NCI-H526 (cell line): ENCODE measurements at places on chromosomes 3 and 15.

GRCh38 chr15:39804026-39804425 is 21.4 kb upstream of the FSIP1 start:
- DNase-seq = no peak

DNA sequence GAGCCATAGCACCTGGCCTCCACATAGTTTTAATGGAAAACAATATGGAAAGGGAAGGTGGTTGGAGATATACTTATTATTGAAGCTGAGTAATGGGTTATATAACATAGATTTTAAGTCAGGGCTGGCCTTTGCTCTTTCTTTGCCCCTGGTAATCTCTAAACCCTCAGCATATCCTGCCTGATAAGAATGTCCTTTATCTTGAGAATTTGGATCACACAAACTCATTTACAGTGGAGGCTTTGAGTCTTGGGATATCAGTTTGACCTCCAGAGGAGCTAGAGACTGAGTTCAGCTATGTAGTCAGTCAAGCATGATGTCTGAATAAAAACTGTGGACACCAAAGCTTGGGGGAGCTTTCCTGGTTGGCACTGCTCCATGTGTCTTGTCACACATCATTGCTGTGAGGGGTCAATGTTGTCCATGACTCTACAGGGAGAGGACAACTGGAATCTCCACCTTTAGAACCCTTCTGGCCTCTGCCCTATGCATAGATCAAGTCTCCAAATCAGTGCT is 9.0 kb upstream of the C3orf33 start:
- DNase-seq = no peak

GRCh38 chr15:77183066-77183465 is 112.2 kb upstream of the TSPAN3 start:
- peak; percentile 71 for DNase-seq

GRCh38 chr3:180747805-180748361 is 68.6 kb upstream of the CCDC39 start:
- no peak for DNase-seq

GRCh38 chr3:60839246-60839645 is 412.0 kb downstream of the FHIT start:
- peak; percentile 6 for DNase-seq
